Activated naive CD4-positive, alpha-beta T cell treated with anti-CD3 and anti-CD28 coated beads for 36 hours (primary cell): ENCODE measurements at places on chromosomes 16 and 17.

DNA sequence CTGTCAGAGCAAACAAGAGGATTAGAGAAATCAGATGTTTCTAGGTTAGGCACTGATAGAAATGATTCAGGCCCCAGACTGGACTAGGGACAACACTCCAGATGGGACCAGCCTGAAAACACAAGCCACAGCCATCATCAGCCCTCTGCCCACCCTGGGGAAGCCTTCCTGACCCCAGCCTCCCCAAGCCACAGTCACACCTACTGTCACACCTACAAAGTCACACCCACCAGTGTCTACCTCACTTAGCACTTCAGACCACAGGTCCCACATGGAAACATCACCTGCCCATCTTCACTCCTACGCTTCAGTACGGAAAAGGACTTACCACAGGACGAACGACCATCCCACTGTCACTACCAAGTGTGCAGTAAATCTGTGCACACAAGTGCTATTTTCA, 197.9 kb downstream of the ZFHX3 start:
- DNase-seq: no peak

- DNase-seq: no peak
Measured at GRCh38 chr17:46166692-46167249, 26.5 kb downstream of the KANSL1 start.

- no peak for DNase-seq
Measured at GRCh38 chr17:34248511-34249024, 6.5 kb upstream of the CCL2 start.

- no peak for DNase-seq
Measured at GRCh38 chr16:88928405-88929090, 48.5 kb downstream of the CBFA2T3 start.

GRCh38 chr17:9239793-9240658, 218.7 kb downstream of the NTN1 start:
- DNase-seq: peak; percentile 67

- DNase-seq: no peak
Measured at GRCh38 chr17:2485543-2485942, 26.1 kb downstream of the METTL16 start.
